ENCODE measurements at places on chromosomes 2 and 18.
A peak's percentile ranks its signal among the peaks of the same experiment; 100 is the strongest.

DNA sequence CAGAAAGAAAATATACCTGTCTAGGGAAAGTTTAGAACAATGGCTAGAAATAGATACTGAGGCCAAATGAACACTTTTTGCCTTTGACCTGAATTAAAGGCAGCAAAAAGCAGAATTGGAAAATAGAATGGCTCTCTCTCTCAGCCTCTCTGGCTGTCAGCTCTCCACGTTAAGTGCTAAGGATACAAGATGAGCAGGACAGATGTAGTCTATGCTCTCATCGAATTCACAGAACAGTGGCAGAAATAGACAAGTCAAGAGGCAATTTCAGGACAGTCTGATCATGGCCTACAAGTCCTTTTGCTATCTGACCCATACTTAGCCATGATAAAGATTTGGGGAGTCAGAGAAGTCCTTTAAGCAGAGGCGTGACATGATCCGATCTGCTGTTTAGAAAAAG, 120.2 kb upstream of the CREB1 start:
- DNase-seq: no peak

GRCh38 chr2:148300544-148300943, 279.7 kb downstream of the MBD5 start:
- DNase-seq: no peak

- no peak for DNase-seq
Measured at GRCh38 chr2:134745546-134745945, 26.7 kb upstream of the TMEM163 start.

- DNase-seq: no peak
Measured at GRCh38 chr2:182330451-182331305, 96.2 kb downstream of the PDE1A start.

GRCh38 chr2:173021939-173022371, 53.7 kb upstream of the MAP3K20 start:
- no peak for DNase-seq

DNA sequence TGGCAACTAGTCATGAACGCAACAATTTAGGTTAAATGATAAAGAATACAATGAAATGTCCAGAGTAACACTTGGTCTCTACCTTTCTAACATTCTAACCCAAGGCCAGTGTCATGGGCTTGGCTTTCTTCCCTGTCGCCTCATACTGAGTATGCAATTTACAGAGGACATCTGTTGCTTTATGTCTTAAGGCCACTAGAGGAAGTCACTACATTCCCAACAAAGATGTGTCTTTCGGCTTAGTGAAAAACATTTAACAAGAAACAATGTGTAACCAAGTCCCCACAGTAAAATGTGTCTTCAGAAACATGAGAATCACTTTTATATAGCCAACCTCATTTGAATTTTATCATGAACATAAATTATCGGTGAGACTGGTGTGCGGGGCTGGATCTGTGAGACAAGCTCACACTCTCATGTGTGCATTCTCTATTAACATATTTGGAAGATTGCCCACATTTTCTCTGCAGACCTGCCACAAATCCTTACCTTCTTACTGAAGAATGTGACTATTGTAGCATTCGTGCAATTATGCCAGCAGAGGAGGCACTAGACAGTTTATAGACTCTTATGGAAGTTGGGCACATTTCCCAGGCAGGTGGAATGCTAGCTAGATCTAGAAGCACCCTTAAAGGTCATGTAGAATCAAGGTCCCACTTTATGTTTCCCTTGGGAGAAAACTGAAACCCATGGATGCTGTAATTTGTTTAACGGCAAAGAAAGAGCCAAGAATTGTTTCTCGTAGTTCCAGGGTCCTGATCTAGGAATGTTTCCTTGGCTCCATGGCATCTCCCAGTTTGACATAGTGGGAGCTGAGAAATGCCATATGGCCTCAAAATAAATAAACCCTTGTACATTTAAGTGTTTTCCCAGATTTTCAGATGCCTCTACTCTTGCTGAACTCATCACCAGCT, 101.8 kb downstream of the CD226 start:
- no peak for DNase-seq

DNA sequence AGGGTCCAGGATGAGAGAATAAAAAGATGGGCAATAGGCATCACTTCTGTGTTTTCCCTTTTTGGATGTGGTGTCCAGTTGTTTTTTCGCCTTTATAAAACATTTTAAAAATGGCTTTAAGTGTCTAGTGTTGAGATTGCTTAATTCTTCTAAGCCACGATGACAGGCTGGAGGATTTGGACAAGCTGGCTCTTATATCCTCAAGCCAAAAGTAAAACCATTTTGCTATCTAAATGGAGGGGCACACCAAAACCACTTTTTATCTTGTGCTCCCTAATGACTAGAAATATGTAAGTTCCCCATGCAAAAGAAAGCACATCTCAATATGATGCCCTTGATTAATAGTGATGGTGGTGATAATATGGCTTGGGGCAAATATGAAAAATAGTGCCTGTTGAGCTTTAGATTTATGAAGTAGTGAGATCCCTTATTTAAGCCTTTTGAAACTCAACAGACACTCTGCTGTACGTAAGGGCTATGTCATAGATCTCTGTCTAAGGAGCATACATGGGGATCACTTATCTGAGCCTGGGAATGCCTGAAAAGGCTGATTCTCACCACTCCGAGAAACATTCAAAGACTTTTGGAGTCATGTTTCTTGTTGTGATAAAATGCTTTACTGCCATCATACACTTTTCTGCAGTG, 185.5 kb downstream of the KCNS3 start:
- DNase-seq: no peak

DNA sequence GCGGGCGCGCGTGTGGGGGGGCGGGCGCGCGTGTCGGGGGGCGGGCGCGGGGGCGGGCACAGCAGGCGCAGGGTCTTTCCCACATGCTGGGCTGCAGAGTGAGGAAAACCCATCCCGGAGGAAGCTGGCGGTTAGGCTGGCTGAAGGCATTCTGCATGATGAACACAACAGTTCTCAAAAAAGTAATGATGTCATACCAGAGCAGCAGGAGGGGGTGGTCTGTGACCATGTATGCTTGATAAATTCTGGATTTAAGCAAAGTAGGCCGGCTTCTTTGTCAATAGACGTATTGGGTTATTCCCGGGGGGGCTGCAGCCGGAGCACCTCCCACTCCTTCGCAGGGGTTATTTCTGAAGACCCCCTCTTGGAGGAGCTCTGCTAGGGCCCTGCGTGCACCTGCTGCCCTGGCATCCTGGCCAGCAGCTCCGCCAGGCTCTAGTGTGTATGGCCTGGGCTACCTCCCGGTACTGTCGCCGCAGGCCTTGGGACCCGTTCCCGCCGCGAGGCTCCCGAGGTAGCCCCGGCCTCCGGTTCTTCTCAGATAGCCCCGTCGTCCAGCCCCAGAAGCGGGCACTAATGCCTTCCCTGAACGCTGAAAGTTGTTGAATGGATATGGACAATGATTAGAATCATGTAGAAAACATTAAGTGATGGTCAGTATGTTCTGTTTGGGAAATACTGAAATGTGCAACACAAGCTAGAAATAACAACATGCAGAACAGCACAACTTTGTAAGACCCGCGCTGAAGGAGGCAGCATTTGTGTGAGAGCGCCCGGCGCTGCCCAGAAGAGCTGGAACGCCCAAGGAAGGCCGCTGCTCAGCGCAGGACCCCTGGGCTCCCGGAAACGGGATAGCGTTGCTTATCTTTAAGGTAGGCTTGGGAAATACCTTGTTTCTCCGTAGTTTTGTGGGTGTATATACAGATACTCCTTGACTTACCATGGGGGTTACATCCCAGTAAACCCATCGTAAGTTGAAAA, 101.4 kb upstream of the RAB6C start:
- no peak for DNase-seq

DNA sequence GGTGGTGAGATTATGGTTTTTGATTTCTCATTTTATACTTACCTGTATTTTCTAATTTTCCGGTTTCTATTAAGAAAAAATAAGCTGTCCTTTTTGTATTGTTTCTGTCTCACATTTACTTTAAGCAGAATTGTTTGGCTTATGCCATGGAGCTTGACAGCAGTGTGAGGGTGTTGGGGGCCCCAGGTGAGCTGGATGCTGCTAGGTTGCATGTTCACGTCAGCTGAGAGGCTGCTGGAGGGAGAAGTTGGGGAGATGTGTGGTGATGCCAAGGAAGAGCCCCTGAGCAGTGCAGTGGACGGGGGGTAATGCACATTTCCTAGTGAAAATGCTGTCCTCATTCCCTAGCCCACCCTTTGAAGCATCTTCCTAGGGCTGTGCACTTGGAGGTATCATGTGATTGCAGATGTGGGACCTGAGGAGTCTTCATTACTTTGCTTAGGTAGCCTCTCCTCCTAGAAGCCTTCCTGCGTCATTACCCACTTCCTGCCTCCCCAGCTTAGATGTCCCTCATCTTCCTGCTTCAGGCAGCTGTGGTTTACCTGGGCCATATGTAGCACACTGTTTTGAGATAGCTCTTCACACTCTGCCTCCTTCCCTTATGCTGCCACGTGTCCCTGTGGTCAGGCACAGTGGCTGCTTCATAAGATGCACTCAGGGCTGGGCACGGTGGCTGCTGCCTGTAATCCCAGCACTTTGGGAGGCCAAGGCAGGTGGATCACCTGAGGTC, 16.2 kb downstream of the ATG16L1 start:
- DNase-seq: no peak

- no peak for DNase-seq
Measured at GRCh38 chr2:121682396-121683298, 33.4 kb upstream of the CLASP1 start.

DNA sequence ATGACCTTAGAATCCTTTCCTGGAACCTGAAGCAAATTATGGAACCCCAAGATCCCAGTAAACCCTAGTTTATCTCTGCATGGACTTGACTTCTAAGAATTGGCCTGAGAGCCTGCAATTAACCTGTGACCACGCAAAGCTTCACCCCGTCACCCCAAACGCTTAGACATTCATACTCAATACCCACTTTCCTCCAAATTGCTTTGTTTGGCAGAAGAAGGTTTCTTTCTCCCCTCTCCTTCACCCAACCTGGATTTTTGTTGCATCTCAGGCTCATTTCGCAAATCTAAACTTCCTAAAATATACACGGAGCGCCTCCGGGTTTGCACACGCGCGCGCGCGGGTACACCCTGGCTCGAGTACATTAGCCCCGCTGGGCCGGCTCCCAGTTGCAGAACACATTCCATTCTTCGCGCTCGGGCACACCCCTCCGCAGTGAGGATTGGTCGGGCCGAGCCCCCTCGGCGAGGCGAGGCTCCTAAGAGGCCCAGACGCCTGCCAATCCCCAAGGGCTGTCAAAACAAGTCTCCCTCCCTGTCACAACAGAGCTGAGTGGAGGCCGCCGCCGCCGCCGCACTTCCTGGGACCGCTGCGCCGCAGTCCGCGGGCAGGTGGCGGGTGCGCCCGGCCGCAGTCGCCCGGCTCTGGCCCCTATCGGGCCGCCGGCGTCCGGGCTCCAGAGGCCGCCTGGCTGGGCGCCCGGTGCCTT, at the start of gene PLCL1:
TSS of gene PLCL1 (plus strand) at position 545 of the 709 bp plus-strand sequence.
- peak; percentile 96 for DNase-seq

- DNase-seq: no peak
Measured at GRCh38 chr2:60523963-60524362, 29.5 kb downstream of the BCL11A start.

- DNase-seq: no peak
Measured at GRCh38 chr2:121078899-121079298, 206.1 kb downstream of the TFCP2L1 start.

DNA sequence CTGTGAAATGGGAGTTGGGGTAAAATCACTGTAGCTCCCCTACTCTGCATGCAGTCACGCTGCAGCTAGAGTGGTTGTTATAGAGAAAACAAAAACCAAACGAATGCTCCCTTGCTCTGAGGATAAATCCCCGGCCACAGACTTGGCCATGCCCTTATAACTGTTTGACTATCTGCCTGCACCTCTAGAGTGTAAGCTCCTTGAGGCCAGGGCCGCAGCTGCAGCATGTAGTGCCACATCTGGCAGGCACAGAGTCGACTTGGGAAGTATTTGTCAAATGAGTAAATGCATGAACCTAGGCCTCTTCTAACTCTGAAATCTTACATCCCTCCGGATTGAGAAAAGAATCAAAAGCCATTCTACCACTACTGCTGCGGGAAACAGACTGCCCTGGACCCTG, 35.9 kb downstream of the KCNIP3 start:
- DNase-seq: no peak

- no peak for DNase-seq
Measured at GRCh38 chr2:189854940-189855339, 70.7 kb downstream of the PMS1 start.

- DNase-seq: no peak
Measured at GRCh38 chr18:55573386-55573785, 14.6 kb downstream of the TCF4 start.

DNA sequence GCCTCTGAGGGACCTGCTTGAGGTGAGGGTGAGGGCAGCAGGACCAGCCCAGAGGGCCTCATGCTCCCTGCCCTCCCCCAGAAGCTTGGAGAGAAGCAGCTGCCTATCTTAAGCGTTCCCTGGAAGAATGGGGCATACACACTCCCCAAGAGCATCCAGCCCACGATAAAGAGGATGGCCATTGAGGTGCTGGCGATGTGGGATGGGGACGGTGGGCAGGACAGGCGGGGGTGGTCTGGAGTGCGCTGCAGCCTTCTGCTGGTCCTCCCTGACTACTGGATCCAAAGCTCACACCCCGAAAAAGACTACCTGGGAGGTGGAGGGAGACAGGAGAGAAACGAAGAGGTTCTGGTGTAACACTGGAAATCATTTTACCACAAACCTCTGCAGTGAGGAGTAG, 45.6 kb downstream of the LMAN2L start:
- no peak for DNase-seq

DNA sequence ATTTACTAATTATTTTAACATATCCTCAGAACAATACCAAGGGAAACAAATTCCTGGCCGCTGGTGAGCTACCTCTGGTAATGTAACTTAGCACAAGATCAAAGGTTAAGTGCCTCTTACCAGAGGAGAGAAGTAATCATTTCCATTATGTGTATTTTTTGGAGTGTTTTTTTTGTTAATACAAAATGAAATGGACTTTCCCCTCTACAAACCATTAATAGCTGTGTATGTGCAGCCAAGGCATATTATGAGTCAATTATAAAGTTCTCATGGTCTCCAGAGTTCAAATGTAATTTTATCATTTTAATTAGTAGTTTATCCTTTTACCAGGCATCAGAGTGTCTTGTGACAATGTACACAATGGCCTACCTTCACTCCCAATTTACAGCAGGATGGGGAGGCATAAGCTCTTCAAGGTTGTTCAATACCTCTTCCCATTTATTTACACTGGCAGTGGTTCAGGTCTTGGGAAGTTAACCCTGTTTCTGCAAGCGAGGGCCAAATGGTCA, 242.2 kb downstream of the TGIF1 start:
- DNase-seq: no peak

GRCh38 chr2:182240862-182241371, 185.9 kb downstream of the PDE1A start:
- DNase-seq: no peak

DNA sequence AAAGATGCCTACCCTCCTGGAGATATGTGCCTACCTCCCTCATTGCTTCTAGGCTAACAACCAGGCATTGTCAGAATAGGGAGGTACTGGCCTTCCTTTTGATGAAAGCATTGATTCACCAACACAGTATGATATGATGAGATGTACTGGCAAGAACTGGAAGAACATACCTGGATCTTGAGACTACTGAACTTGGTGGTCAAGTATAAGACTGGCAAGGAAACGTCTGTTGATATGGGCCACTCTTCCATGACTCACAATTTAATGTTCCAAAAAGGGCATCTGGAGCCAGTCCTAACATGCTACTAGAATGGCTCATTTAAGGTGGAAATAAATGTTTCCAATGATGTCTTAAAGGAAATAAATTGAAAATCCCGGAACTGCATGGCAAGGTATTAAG, 18.1 kb downstream of the DTNB start:
- no peak for DNase-seq

All from aorta (tissue), 5 donors.